Stimulated activated CD4-positive, alpha-beta T cell treated with anti-CD3 and anti-CD28 coated beads, TNF-alpha, amount 100 ng/mL, for 24 hours (primary cell): ENCODE measurements at places on chromosomes 1 and 21.

GRCh38 chr21:46425041-46425440, 33.6 kb upstream of the DIP2A start:
- no peak for DNase-seq

DNA sequence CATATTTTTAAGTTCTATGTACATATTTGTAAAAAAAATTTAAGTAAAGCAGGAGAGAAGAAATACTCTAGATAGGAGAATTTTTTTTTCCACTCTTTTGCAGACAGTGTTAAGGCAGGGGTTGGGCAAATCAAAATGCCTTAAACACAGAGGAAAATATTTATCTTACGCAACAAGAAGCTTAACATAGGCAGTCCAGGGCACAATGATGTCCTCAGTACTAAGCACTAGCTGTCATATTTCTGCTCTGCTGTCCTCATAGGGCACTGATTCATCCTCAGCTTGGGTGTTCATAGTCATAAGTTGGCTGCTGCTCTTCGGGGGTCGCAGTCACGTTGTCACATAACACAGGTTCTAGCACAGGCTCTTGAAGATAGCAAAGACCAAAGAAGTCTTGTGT, 247.4 kb downstream of the PTBP2 start:
- no peak for DNase-seq

GRCh38 chr1:202572867-202573266, 137.4 kb downstream of the SYT2 start:
- no peak for DNase-seq

- DNase-seq, result no peak
Measured at GRCh38 chr1:48810740-48811139, 34.0 kb upstream of the BEND5 start.

DNA sequence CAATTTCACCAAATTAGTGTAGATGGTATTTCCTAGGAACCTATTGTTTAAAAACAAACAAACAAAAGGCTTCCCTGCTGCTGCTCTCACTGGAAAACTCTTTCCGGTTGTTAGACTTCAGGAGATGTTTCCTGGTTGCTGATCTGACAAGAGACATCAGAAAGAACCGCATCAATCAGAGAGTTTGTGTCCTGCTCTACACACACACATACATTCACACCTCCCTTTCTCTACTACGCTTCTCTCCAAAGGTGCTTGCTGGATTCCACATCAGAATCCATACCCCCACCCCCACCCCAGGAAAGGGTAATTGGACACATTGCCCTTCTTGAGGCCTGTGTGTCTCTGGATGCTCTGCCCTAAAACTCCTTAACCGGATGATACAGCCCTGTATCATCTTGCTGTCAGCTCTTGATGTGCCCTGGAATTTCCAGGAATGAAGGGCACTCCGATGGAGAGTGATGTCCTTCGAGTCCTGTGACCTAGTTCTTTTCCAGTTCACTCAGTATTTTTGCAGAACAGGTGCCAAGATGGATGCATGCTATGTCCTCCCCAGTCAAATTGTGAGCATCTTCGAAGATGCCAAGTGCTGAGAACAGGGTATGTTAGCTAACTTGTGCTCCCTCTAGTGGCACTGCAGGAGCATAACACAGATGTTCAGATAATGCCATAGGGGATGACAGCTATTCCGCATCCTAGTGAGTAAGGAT, 113.7 kb upstream of the SLC35F3 start:
- DNase-seq, result no peak

DNA sequence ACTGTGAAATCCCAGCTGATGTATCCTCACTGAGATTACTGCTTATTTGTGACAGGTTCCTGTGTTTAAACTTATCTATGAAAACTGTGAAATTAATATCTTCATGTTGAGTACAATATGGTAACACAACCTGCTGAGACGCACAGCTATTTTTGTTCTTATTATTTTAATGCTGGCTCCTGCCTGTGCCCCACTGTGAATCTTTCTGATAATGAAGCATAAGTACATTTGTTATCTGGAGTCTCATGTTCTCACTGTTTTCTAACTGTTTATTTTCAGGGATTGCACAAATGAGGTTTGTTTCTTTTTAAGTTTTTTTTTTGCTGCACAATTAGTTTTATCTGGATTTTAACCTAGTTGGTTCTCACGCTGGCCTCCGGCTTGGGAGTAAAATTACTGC, 39.9 kb upstream of the IFNAR2 start:
- no peak for DNase-seq
